ENCODE measurements at places on chromosomes 11 and 22.

DNA sequence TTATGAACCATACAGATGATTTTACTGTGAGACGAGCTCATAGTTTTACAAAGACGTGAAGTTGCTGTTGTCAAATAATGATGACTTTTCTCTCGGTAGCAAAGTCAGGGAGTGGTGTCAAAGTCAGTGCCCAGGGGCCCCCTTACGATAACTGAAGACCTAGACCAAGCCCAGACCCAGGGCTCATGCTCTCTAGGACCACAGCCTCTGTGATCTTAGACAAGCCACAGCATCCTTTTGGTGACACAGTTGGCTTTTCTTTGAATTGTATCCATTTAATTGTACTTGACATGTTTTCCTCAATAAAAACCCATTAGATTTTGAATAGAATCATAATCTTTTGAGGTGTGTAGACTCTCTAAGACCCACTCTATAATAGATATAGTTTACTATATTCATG is 17.9 kb upstream of the POGLUT3 start:
- DNase-seq, result no peak

DNA sequence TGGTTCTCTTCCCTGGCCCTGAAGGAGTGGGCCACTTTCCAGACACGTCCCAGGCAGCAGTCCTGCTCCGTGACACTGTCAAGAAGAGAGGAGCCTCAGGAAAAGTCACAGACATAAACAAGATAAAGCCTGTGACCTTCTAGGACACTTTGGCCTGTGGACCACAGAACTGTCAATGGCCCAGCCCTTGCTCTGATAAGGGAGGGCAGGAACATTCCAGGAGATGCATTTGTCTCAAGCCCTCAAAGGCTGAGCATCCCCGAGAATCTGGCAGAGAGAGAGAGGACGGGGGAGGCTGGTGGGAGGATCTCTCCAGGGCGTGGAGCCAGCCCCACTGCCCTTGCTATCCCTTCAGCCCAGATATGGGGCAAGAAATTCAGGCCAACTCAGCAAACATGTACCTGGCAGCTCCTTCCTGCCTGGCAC is 476.4 kb downstream of the INSC start:
- DNase-seq, result no peak

DNA sequence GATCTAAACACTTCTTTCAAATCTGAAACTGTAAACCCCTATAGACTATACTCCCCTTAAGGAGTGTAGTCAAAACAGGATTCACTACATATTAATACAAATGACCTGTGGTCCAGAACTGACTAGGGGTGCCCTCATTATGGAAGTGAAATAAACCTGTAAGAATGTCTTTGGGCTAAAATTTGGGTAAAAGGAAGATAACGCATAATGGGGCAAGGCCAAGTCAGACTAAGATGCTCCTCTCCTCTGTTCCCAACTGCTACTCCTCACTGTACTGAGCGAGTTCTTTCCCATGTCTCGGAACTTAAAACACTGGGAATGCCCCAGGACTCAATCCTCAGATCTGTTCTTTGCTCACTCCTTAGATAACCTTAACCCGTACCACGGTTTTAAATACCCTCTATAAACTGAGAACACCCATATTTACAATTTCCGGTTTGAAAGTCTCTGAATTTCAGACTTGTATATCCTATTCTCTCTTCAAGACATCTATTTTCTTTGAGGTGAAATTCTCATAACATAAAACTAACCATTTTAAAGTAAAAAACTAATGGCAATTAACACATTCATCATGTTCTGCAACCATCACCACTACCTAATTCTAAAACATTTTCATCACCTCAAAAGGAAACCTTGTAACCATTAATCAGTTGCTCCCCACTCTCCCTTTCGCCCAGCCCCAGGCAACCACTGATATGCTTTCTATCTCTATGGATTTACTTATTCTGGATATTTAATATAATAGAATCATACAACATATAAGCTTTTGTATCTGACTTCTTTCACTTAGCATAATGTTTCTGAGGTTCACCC is 4.0 kb downstream of the THAP12 start:
- DNase-seq, result no peak

- no peak for DNase-seq
Observed at GRCh38 chr11:117634756-117635603, 162.0 kb downstream of the DSCAML1 start.

DNA sequence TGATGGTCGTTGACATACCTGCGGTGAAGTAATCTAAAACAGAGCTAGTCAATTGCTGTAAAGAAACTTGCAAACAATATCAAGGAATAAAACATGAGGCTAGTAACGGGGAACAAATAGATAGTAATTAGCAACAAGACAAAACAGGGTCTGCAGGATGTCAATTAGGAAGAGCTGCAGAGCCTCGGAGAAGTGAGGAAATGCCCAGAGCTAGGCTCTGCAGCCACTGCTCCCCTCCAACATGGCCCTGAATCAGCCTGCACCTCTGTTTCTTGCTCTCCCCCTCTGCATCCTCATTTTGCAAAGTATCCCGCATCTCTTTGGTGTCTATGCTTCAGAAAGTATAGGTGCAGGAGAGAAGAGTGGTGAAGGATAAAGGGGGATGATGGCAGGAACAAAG is 507.4 kb upstream of the FAT3 start:
- no peak for DNase-seq

DNA sequence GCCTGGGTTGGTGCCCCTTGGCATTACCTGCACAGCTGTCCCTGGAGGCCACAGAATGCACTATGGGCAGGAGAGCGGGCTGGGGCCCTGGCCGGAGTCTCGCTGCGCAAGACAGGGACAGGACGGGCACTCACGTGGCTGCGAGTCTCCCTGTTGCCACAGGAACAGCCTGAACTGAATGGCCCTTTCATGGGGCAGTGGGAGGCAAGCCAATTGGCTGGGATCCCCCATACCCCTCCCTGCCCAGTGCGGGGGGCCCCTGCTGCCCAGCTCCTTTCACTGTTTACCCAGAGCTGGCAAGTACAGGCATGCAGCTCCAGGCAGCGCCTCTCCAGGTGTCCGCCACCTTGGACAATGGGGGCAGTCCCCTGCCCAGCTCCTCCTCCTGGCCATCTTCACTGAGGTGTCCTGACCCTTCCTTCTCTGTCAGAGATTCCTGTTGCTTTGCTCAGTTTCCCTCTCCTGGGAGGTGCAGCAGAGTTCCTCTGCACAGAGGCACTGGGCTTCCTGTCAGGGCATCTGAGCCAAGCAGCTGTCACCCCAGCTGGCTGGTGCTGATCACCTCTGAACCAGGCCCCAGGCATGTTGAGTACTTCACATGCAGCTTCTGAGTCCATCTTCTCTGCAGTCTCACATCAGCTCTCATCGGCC is 5.2 kb downstream of the USP2 start:
- DNase-seq, result no peak

- DNase-seq, result no peak
Observed at GRCh38 chr11:48087974-48088681, 107.8 kb downstream of the PTPRJ start.

GRCh38 chr11:76605338-76606074 is 65.0 kb downstream of the LRRC32 start:
- DNase-seq, result no peak

DNA sequence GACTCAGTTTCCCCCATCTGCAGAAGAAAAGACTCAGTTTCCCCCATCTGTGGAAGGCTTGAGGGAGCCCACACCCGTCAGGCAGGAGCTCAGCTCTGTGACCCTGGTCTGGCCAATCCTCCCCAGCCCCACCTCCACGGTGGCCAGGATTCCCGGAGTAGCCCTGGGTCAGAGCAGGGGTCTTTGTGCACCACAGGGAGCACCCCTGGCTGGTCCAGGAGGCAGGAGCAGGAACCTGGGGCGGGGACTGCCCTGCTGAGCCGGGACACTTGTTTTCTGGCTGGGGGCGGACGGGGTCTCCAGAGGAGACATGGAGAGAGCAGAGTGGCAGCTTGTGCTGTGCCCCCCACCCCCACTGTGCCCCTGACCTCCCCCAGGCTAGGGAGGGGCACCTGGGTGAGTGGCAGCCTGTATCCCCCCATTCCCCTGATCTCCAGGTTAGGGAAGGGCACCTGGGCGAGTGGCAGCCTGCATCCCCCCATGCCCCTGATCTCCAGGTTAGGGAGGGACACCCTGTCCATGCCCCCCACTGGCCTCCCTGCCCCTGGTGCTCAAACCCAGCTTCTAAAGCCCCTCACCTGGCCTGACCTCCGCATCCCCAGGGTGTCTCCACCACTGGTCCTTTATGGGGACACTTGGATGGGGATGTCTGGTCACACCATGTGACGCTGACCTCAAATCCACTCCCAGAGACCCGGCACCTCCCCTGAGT is 18.8 kb downstream of the IL17REL start:
- DNase-seq, result no peak

DNA sequence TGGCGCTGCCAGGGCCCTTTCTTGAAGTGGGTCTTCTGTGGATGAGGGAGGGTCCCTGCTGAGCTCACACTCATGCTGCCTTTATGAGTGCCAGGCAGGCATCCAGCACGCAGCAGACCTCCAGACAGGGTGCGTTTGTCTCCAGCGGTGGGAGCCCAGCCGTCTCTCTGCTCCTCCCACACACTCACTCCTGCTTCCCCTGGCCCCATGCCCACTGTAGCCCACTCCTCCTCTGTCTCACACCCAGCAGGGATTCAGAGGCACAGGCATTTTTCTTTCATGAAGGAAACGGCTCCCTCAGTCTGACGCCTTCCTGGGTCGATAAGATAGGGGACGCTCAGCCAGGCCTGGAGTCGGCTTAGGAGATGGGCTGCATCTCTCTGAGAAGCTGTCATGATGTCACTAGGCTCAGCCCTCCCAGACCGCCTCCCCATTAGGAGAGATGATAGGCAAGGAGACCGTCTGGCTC is 183.9 kb upstream of the NCAM1 start:
- DNase-seq, result no peak

GRCh38 chr11:83303316-83303715 is 17.1 kb upstream of the CCDC90B start:
- DNase-seq, result no peak

GRCh38 chr11:131616481-131617140 is 246.2 kb downstream of the NTM start:
- no peak for DNase-seq

GRCh38 chr11:123505546-123506299 is 75.7 kb downstream of the GRAMD1B start:
- DNase-seq, result no peak

- no peak for DNase-seq
Observed at GRCh38 chr11:44928816-44929215, 21.9 kb downstream of the TP53I11 start.

DNA sequence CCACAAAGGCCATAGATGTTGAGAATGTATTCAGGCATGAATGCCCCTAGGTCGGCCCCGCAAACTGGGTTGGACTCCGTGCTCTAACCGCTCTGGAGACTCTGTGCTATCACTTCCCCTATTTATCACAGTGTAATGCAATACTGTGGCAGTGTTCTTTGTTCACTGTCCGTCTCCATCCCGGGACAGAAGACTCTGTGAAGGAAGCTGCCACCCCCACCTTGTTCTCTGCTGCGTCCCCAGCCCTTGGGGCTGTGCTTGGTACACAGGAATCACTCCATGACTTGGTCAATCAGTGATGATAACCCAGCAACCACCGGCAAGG is 57.6 kb downstream of the TSPAN18 start:
- no peak for DNase-seq

GRCh38 chr11:33874433-33874832 is 17.4 kb downstream of the LMO2 start:
- no peak for DNase-seq

GRCh38 chr22:31754813-31755212 is 994 bp downstream of the DEPDC5 start:
- DNase-seq, result no peak

DNA sequence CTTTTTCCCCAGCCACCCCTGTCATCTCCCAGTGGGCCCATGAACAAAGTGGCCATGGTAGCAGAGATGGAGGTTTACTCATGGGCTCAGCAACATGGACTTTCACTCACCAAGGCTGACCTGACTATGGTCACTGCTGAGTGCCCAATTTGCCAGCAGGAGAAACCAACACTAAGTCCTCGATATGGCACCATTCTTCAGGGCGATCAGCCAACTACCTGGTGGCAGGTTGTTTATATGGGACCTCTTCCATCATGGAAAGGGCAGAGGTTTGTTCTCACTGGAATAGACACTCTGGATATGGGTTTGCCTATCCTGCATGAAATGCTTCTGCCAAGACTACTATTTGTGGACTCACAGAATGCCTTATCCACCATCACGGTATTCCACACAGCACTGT is 1009.1 kb downstream of the NTM start:
- DNase-seq, result no peak

DNA sequence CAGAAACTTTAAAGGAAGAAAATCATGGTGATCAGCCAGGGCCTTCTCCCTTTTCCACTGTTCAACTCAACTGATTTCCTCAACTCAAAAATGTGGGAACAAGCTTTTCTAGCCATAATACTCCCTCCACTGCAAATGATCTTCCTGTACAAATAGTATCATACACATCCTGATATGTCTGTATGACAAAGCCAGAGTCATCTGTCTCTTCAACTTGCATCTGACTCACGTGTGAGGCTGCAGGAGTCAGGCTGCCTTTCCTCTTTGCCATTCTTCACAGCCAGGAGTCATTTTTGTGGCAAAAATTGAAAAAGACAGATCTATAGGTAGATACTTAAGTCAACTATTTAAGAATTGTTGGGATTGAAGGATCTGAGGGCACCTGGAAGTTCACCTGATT is 13.3 kb downstream of the PATZ1 start:
- no peak for DNase-seq

Measured in stimulated activated CD8-positive, alpha-beta memory T cell treated with anti-CD3 and anti-CD28 coated beads, Interleukin-4, amount 100 ng/mL, for 1 hour (primary cell).